ENCODE measurements at places on chromosomes 1 and 21. TPM values are rescaled to one million over a fixed set of nuclear protein-coding genes. Genes with fewer than 3 reads are reported as not detected.

DVL1 gene
- 86.0 TPM for total RNA-seq

TNFSF4 gene
- 2.3 TPM for total RNA-seq

LRRIQ3 gene
- total RNA-seq = 1.4 TPM

KRTAP7-1 gene
- total RNA-seq = not detected

IL10RB gene
- 61.2 TPM for total RNA-seq

ADGRB2 gene
- total RNA-seq = 8.2 TPM

NEGR1 gene
- total RNA-seq = 13.8 TPM

LCE3E gene
- not detected for total RNA-seq

PTPRC gene
- total RNA-seq = 0.58 TPM

TMEM51 gene
- total RNA-seq = 7.0 TPM

FMN2 gene
- total RNA-seq = 73.6 TPM

CCDC185 gene
- not detected for total RNA-seq

PTPN7 gene
- total RNA-seq = not detected

LRRC52 gene
- not detected for total RNA-seq

LIN28A gene
- not detected for total RNA-seq

CRB1 gene
- total RNA-seq = under 0.01 TPM

GLUL gene
- total RNA-seq = 147 TPM

CA14 gene
- not detected for total RNA-seq

HHIPL2 gene
- not detected for total RNA-seq

MPZ gene
- 1.7 TPM for total RNA-seq

UTP25 gene
- 13.2 TPM for total RNA-seq

KCNK2 gene
- total RNA-seq = 5.1 TPM

ST3GAL3 gene
- total RNA-seq = 22.6 TPM

PIGR gene
- total RNA-seq = under 0.01 TPM

WLS gene
- 116 TPM for total RNA-seq

ARHGEF16 gene
- total RNA-seq = 0.38 TPM

GBP7 gene
- not detected for total RNA-seq

CRTC2 gene
- total RNA-seq = 1.9 TPM

PRR9 gene
- total RNA-seq = not detected

CASQ1 gene
- total RNA-seq = under 0.01 TPM

ASTN1 gene
- total RNA-seq = not detected

Measured in regular cardiac myocyte (primary cell).